IMR-90 (cell line): ENCODE measurements at places on chromosomes 13 and 19. TPM values are rescaled to one million over a fixed set of nuclear protein-coding genes. Genes with fewer than 3 reads are reported as not detected.

DNA sequence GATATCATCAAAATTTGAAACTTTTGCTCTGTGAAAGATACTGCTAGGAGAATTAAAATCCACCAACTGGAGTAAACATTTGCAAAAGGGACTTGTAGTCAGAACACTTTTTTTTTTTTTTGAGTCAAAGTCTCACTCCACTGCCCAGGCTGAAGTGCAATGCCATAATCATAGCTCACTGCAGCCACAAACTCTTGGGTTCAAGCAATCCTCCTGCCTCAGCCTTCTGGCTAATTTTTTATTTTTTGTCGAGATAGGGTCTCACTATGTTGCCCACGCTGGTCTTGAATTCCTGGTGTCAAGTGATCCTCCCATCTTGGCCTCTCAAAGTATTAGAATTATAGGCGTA is 9.7 kb downstream of the ELAVL1 start:
- peaks cover 3% of the 10 kb centered on the region for H3K4me1 ChIP-seq
- H3K36me3 ChIP-seq = peaks cover 11% of the 10 kb centered on the region
- no peak overlapping the region for H3K4me3 ChIP-seq
- no peaks in the 10 kb centered on the region for H3K27me3 ChIP-seq
- no peak overlapping the region for H3K27ac ChIP-seq

DNA sequence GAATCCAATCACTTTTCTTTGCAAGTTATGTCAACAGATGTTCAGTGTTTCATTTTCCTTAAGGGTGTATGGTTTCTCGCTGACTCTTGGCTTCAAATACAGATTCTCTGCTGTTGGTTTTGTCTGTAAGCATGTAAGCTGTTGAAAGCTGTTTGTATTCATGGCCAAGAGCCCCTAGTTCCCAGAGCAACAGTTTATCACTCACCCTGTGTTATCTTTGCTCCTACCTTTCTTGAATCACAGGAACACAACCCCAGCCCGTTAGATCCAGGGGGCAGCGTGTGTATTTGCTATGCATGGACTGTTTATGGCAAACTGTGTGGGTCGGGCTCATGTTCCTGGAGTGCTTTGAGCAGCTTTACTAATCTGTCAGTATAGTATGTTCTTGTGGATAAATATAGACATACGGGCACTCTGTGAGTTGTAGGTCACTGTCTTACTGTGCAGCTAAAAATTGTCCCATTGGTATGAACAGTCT is 28.9 kb downstream of the FRY start:
- no peak overlapping the region for H3K4me3 ChIP-seq
- H3K4me1 ChIP-seq = peaks cover 8% of the 10 kb centered on the region
- H3K36me3 ChIP-seq = no peaks in the 10 kb centered on the region
- DNase-seq = peak; percentile 14

The ACP5 gene
- polyA plus RNA-seq = 0.76 and 1.2 TPM in 2 replicates

- DNase-seq = peak; percentile 73
- no peaks in the 10 kb centered on the region for H3K27me3 ChIP-seq
- H3K4me1 ChIP-seq = peaks cover 31% of the 10 kb centered on the region
- no peaks in the 10 kb centered on the region for H3K36me3 ChIP-seq
Observed at GRCh38 chr19:35903550-35904179, 1.3 kb downstream of the HCST start.
